ENCODE measurements at places on chromosomes 12 and 14.

- no peak for DNase-seq
Observed at GRCh38 chr12:122403831-122404230, 18.6 kb downstream of the CLIP1 start.

GRCh38 chr12:110282300-110282860 lies 1.3 kb downstream of the ATP2A2 start:
- no peak for DNase-seq

GRCh38 chr12:132807295-132808092 lies 21.2 kb downstream of the GOLGA3 start:
- DNase-seq = no peak

- DNase-seq = no peak
Observed at GRCh38 chr12:18130851-18131250, 40.9 kb upstream of the RERGL start.

- DNase-seq = no peak
Observed at GRCh38 chr12:110972866-110973265, 52.5 kb upstream of the MYL2 start.

- DNase-seq = no peak
Observed at GRCh38 chr14:60101786-60102185, 10.1 kb downstream of the PCNX4 start.

DNA sequence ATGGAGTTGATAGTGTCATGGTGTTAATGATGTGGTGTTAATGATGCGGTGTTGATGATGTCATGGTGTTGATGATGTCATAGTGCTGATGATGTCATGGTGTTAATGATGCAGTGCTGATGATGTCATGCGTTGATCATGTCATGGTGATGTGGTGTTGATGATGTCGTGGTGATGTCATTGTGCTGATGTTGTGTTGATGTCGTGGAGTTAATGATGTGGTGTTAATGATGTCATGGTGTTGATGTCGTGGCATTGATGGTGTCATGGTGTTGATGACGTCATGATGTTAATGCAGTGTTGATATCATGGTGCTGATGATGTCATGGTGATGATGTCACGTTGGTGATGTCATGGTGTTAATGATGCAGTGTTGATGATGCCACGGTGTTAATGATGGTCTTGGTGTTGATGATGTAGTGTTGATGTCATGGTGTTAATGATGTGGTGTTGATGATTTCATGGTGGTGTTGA lies 49.1 kb upstream of the RIMBP2 start:
- DNase-seq = no peak

DNA sequence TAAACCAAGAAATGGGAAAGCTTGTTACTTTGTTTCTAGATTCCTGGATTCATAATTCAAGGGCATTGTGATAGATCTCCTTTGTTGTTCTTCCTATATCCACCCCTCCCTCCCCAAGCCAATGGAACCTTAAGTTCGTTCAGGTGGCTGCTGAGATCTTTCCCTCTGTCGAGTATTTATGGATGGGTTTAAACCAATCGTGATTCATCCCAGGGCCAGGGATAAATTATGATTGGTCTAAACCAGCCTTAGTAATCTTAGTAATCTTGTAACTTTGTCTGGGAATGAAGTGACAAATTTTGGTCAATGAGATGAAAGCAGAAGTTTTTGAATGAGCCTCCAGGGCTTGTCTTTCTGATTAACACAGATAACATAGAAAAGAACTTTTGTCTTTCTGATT lies 56.1 kb upstream of the PCED1B start:
- no peak for DNase-seq

DNA sequence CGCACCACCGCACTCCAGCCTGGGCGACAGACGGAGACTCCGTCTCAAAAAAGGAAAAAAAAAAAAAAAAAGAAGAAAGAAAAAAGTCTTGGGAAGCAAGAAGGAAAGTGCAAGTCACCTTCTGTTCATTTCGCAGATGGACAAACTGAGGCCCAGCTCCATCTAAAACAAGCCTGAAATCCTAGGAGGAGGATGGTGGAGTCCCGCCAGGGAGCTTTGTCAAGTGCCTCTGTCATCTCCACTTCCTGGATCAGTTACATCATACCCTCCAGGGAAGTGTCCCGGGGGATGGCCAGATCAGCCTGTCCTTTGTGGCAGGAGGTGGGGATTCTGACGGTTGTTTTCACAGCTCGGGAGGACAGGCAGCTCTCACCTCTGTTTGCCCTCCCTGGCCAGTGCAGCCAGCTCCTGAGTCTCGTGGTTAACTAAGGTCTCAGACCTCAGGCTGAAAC lies 8.7 kb upstream of the SDSL start:
- no peak for DNase-seq

Measured in activated B cell treated with CpG ODN at 0.5 μM for 24 hours (primary cell).